ENCODE measurements at places on chromosomes 6 and 20. TPM values are rescaled to one million over a fixed set of nuclear protein-coding genes. Genes with fewer than 3 reads are reported as not detected.

Gene SAMD5
- polyA plus RNA-seq = 0.15 TPM

Gene RIMS4
- polyA plus RNA-seq = 0.06 TPM

DNA sequence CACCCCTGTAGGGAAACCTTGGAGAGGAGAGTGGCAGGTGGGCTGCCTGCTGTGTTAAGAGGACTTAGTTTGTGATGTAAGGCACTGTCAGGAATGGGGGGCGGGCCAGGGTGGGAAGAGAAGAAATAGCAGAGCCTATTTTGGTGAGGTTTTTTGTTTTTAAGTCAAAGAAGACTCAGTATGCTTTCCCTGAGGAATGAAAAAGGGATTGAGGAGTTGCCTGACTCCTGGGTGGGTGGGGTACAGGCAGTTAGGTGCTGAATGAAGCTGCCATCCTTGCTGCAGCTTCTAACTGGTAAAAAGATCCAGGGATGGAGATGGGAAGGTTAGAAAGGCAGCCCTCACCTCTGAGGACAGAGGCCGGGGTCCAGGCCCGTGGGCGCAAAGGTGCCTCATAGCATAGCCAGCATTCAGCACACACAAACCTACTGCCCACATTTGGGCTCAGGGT, 37.9 kb downstream of the PLCG1 start:
- H3K27me3 ChIP-seq = no peaks in the 10 kb centered on the region
- DNase-seq = peak; percentile 4
- peaks cover 66% of the 10 kb centered on the region for H3K36me3 ChIP-seq
- H3K4me1 ChIP-seq = peaks cover 59% of the 10 kb centered on the region
- peak overlapping the region; percentile 80 for H3K27ac ChIP-seq

GRCh38 chr6:80457439-80457933, 351.0 kb downstream of the BCKDHB start:
- H3K4me1 ChIP-seq = no peaks in the 10 kb centered on the region
- H3K27ac ChIP-seq = no peak overlapping the region
- no peaks in the 10 kb centered on the region for H3K27me3 ChIP-seq
- DNase-seq = peak; percentile 82

Gene HDDC2
- polyA plus RNA-seq = 170 TPM

GRCh38 chr6:131419702-131420101, 153.3 kb upstream of the ARG1 start:
- H3K27ac ChIP-seq = no peak overlapping the region
- no peaks in the 10 kb centered on the region for H3K27me3 ChIP-seq
- no peaks in the 10 kb centered on the region for H3K4me1 ChIP-seq
- H3K4me3 ChIP-seq = no peak overlapping the region
- H3K36me3 ChIP-seq = no peaks in the 10 kb centered on the region
- DNase-seq = no peak

DNA sequence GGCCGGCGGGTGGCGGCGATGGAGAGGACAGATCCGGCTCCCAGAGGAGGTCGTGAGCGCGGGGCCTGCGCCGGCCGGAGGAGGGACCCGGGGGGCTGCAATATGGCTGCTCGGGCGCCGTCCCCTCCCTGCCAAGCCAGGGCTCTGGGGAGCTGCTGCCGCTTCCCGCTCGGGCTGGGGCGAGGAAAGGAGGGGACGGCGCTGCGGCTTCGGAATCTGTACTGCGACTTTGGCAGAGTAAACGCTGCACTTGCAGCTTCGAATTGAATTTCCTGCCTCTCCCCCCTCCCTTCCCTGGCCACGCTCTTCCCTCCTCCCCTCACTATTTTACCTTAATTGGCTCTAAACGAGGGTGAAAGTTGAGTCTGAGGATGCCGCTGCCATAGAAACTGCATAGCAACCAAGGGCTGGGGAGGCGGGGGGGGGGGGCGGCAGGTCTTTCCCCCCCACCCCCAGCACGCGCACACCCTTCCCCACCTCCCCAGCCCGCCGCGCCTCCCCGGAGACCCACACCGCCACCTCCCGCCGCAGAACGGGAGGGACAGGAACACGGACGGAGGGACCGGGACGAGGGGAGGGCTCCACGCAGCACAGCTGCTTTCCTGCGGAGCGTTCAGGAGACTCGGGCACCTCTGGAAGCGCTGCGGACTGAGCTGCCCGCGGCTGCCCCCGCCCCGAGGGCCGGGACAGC, 93.9 kb downstream of the RNASET2 start:
- DNase-seq = peak; percentile 39
- H3K4me3 ChIP-seq = peak overlapping the region; percentile 60
- H3K36me3 ChIP-seq = no peaks in the 10 kb centered on the region
- H3K27ac ChIP-seq = no peak overlapping the region
- H3K4me1 ChIP-seq = peaks cover 3% of the 10 kb centered on the region

Gene C6orf118
- not detected for polyA plus RNA-seq

Gene TPBG
- polyA plus RNA-seq = 2.6 TPM

DNA sequence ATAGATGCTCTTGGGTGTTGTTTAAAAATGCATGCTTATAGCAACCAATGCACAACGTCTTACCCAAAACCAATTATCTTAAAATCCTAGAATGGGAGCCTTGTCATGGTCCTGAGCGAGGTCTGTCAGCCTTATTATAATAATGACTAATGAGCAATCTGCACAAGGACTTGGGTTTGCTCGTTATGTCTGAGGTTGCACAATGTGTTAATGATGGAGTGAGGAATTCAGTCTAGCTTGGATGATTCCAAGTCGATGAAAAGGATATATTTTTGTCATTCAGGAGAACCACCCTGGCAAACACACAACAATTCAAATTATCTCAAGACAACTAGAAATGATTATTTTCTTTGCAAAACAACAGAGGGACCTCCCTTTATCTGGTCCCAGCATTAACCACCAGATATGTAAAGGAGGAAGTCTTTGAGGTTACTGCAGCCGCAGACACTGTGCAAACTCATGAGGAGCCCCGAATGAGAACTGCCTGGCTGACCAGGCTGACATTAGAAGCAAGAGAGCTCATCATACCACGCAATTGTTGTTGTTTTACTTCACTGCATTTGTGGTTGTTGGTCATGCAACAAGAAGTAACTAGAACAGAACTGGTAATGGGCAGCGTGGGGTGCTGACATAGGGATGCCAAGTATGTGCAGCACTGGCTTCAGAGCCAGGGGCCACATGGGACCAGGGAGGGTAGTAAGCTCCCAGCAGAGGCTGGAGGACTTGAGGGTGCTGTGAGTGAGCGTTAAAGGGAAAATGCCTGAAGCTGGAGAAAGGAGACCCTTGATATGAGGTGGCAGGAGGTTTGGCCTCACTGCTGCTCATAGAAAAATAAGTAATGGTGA, 488.3 kb downstream of the CDH26 start:
- H3K27me3 ChIP-seq = no peaks in the 10 kb centered on the region
- no peak for DNase-seq
- H3K27ac ChIP-seq = no peak overlapping the region

- no peak overlapping the region for H3K4me3 ChIP-seq
- peak; percentile 40 for DNase-seq
- no peaks in the 10 kb centered on the region for H3K4me1 ChIP-seq
- H3K36me3 ChIP-seq = no peaks in the 10 kb centered on the region
- no peak overlapping the region for H3K27ac ChIP-seq
Observed at GRCh38 chr6:125507987-125508655, 206.4 kb upstream of the HDDC2 start.

GRCh38 chr6:64258752-64259151, 623.1 kb downstream of the PHF3 start:
- H3K27me3 ChIP-seq = no peaks in the 10 kb centered on the region
- H3K4me1 ChIP-seq = no peaks in the 10 kb centered on the region
- no peak overlapping the region for H3K4me3 ChIP-seq

Measured in heart left ventricle (tissue), 16 donors.